ENCODE measurements at places on chromosomes 5 and 9.

DNA sequence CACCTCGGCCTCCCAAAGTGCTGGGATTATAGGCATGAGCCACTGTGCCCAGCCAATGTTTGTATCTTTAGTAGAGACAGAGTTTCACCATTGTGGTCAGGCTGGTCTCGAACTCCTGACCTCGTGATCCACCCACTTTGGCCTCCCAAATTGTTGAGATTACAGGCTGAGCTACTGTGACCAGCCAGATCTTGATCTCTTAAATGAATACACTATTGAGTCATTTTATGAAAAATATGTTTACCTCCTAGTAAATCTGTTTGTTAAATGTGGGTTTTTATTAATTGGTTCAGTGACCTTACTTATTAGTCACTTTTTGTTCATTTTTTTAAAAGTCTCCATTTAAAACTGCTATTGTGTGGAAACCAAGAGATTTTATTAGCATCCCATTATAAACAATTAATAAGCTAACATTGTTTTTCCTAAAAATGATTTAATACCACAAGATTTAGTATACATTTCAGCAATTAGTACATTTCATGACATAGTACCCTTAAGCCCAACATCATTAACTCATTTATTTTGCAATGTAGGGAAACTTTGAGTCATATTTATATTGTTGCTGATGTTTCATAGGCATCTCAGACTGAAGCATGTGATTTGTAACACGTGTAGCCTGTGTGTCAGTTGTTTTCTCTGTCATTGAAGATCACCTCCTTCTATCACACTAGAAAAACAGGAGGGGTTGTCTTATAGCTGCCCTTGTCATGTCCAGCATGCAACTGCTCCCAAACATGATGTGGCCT is 261.2 kb downstream of the TAF11L14 start:
- no peak for DNase-seq

DNA sequence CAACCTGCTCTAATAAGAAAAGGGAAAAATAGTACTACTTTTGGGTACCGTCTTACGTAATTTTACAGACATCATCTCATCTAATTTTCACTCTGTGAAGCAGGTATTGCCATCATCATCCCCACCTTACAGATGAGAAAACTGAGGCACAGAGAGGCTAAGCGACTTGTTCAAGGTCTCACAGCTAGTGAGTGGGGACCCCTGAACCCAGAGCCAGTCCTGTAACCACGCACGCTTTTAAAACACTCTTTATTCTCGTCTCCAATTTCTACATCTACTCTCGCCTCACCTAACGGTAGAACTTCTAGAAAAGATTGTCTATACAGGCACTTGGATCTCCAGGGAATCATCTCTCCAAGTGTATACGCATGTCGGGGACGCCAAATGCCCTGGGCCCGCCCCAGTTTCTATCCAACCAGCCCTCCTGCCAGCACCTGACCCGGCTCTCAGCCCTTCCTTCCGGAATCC is 1.5 kb upstream of the TRAF1 start:
- DNase-seq, result no peak

GRCh38 chr5:57845025-57845424 is 362.4 kb upstream of the ACTBL2 start:
- no peak for DNase-seq

GRCh38 chr9:111662576-111663300 is 1.3 kb downstream of the GNG10 start:
- DNase-seq, result no peak

GRCh38 chr9:2570615-2571479 is 50.7 kb upstream of the VLDLR start:
- no peak for DNase-seq

- DNase-seq, result no peak
These were observed 198.1 kb downstream of the EFNA5 start for GRCh38 chr5:107472620-107473064.

DNA sequence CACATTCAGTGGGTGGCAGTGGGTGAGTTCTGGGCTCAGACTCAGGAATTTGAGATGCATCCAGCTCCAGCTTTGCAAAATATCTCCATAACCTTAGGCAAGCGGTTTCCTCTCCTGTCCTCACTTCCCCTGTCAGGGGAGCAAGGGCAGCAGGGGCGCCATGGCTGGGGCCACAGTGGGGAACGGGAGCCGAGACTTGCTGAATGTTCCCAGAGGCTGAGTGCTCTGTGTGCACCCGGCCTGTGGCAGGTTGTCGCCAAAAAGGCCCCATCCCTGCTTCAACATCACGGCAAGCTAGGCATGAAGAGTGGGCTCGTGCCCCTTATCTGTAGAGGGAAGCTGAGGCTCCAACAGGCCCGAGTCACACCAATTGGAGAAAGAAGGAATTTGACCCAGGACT is 268.8 kb downstream of the NSG2 start:
- no peak for DNase-seq

GRCh38 chr5:175599210-175599609 is 58.7 kb upstream of the HRH2 start:
- no peak for DNase-seq

GRCh38 chr9:111728617-111729366 is 65.9 kb downstream of the SHOC1 start:
- DNase-seq, result peak; percentile 89

DNA sequence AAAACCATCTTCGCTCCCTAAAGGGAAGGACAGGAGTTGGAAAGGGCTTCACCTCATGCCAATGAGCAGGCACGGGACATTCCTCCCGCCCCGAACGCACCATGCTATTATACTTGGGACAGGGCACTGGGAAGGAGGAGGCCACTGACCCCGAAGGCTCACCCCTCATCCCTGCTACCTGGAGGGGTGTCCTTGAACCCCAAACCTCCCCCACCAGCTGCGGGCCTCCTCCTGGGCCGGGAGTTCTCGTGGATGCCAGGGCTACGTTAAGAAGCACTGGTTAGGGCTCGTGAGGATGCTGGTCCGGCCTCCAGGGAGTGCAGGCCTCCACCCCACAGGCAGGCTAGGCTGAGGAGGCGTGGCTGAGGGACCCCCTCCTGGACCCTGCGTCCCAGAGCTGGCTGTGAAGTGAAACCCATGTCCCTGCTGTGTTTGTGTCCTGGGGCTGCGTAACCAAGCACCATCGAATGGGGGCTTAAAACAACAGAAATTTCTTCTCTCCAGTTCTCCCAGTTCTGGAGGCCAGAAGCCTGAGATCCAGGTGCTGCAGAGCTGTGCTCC is 111.0 kb upstream of the SARDH start:
- DNase-seq, result no peak

DNA sequence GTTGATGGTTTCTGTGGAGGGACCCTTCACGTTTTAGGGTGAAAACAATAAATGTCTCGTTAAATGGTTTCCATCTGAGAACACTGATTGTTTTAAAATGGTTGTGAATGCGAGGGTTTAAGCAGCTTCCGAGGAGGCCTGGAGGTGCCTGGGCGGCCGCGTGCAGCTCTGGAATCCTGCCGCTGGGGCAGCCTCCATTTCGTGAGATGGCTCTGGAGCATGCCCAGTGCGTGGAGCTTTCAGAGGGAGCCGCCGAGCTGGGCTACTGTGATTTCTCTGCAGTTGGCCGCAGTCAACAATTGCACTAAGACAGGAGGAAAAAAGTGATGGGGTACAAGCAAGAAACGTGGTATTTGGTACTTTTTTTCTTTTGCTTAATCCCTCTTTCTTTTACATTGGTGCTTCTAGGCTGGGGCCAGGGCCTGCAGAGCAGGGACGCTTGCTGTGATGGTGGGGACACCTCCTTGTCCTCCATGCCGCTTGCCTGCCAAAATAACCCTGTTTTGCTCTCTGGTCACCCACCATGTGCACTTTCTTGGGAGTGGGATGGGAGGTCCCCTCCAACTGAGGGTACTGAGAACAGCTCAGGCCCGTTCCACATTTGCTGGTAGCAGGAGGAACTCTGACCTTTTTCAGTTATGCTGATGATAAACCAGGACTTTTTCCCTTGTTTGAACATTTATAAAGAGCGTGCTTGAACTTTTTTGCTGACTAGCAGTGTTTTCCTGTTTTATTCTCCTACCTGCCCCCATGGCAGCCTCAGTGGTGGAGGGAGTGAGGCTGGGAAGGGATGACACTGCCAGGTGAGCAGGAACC is 47.1 kb downstream of the EHMT1 start:
- no peak for DNase-seq

GRCh38 chr9:1051584-1052275 is 1.6 kb downstream of the DMRT2 start:
- no peak for DNase-seq

DNA sequence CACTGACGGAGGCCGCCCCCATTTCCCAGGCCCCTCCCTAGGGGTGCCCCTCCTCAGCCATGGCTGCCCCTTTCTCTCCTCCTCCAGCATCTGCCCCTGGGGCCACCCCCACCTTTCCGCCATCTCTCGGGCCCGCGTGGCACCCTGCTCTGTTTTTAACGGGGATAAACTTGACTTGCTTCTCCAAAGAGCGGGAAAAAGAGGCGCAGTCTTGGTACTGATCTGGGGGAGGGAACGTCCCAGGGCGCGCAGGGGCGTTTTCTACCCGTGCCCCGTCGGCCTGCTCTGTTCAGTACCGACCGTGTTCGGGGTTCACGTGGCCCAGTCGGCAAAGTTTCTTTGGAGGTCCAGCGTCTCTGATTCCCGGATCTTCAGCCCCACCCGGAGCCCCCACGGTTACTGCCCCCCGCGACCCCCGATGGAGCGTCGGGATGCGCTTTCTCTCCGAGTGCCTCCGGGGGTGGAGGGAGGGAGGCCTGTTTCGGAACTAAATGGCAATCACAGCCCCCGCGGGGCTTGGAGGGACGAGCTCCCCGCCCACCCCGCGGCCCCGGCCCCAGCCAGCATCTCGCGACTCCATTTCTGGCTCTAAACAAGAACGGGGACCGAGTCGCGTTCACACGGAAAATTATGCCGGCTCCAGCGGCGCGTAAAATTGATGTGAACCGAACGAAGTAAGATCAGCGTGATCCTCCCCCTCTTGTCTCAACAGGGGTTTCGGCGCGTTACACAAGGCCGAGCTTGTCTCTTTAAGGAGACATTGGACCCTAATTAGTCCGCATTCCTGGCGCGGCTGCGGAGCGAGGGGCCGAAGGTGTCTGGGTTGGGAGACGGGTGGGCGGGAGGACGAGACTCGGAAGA is 1.1 kb upstream of the TLE4 start:
- DNase-seq, result peak; percentile 33

GRCh38 chr5:172455511-172456061 is 1.3 kb upstream of the SH3PXD2B start:
- no peak for DNase-seq

- DNase-seq, result peak; percentile 18
These were observed 137.8 kb downstream of the CEP120 start for GRCh38 chr5:123285122-123286023.
